RKO (cell line): ENCODE measurements at places on chromosomes 3 and 15.

GRCh38 chr3:137205394-137206045 lies 247.7 kb downstream of the IL20RB start:
- no peak for DNase-seq

- DNase-seq, result no peak
These were observed 51.7 kb downstream of the EIF4E3 start for GRCh38 chr3:71673486-71673885.

GRCh38 chr3:65028024-65028423 lies 340.2 kb upstream of the ADAMTS9 start:
- no peak for DNase-seq

DNA sequence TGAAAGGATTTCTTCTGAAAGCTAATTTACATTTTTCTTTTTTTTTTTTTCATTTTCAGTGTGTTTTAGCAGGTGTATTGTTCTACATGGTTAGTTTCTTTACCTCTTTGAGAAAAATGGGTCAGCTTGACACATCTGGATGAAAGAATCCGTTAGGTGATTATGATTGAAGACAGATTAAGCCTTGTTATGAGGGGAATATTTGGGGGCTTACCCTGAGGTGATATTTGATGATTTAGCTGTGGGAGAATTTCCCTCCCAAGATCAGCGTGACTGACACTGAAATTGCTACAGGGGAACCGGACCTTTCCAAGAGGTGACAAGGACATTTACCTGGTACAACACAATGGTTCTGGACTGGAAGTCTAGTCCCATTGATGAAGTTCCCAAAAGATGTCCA lies 147.5 kb downstream of the NFKBIZ start:
- no peak for DNase-seq

DNA sequence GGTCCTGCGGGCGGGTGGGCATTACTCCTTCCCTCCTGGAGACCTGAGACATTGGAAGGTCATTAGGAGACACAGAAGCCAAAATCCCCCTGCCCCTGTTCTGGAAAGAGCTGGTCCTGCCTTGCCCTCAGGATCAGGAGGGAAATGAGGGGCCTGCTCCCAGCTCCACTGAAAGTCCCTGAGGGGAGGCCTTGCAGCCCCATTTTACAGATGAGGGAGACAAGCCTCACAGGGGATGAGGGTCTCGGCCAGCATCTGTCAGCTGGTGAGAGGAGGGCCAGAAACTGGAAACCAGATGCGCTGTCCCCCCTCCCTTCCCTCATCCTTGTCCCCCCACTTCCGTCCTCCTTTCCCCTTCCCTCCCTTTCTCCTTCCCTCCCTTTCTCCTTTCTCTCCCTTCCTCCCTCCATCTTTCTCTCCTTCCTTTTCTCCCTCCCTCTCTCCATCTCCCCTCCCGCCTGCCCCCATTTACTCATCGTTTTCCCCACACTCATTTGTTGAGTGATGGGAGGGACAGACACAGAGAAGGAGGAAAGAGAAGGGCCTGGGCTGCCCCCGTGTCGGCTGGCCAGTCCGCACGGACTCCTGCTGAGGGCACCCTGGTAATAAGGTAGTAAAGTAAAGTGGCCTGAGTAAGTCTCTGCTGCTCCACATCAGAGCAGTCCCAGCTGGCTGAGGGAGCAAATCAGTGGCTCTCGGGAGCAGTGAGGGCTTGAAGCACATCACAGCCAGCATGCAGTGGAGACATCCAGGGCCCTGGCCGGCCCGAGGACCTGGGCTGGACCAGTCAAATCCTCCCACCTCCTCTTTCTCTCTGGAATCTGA lies 112.4 kb upstream of the ALDH1A3 start:
- DNase-seq, result no peak

DNA sequence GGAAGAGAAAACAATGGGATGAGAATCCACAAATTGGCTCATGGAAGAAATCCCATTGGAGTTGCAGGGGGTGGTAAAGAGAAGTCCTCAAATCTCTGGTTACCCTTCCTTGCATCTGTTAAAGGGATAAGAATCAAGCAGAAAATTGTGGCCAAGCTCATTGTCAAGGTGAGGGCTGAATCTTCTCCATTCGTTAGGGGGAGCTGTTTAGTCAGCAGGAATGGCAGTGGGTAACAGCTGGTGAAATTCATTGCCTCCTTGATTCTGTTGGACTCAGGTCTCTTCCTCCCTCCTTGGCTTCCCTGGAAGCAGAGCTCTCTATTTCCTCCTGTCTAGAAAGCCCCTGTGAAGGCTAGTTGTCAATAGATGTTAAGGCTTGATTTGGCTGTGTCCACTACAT lies 343.1 kb upstream of the SEMA6D start:
- DNase-seq, result no peak

DNA sequence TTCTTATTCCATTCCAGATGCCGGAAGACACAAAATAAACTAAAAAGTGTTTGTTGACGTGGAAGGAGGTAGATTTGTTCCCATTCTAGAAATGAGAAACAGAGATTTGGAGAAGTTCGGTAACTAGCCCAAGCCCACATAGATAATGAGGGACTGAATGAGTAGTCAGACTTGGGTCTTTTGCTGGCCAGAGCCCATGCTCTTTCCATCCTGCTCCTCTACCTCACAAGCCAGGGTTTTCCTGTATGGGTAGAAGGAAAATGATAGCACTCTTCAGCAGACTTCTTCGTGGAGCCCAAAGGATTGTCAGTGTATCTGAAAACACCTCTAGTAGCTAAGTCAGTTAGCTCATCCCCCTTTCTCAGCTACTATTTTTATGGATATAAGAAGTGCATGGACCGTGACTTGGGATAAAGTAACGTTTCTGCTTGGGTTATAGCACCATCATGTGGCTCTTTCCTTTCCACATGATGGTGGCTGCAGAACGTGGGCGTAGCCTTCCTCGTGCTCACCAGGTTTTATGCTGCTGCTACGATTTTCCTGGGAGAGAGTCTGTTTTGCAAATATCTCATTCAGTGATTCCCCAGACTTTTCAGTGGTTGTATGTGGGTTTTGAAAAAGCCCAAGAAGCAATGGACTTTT lies 84.6 kb downstream of the DGKG start:
- peak; percentile 37 for DNase-seq

GRCh38 chr3:131794766-131795388 lies 239.9 kb downstream of the CPNE4 start:
- peak; percentile 65 for DNase-seq

DNA sequence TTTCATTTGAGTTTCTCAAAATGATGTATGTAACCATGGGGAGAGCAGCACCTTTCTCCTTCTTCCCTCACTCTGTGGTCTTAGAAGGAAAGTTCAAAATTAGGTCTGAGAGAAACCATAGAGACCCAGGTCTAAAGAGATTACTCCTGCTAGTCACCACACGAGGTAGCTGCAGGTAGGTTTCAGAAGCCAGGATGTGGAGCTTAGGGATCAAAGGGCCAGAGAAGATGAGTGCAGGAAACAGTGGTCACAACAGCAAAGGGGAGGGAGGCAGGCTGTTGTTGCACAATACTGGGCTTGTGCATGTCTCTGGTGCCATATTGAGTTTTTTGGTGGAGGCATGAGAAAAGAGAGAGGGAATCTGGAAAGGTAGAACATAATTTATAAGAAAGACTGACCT lies 583.6 kb downstream of the AGBL1 start:
- no peak for DNase-seq

DNA sequence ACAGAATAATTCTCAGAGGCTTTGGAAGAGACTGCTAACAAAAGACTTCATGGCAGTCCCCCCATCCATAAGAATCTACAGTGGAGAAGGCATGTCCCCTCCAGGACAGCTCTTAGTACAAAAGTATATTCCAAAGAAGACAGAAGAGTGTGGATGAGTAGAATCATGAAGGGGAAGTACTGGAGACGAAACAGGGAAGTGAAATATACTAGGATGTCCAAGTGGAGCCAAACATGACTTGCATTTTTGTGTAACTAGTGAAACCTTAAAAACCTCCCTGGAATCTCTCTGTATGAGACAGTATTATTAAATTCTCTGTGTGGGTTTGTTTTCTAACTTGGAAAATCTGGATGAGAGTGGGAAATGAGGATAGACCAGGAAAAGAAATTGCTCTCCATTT lies 312.4 kb downstream of the RSL24D1 start:
- DNase-seq, result no peak

DNA sequence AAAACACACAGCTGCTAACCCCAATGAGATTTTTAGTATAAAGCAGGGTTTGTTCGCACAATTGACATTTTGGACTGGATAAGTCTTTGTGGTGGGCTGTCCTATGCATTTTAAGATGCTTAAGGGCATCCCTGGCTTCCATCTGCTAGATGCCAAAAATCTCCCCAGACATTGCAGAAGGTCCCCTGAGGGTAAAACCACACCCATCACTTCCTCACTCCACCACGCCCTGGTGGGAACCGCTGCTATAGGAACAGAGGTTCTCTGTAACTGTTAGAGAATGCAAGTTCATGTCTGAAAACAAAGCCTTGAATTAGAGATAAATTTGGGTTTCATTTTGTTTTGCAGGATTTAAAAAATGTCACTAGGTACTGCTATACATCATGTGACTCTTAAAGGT lies 67.7 kb downstream of the ARHGEF26 start:
- DNase-seq, result no peak

GRCh38 chr3:109831403-109831802 lies 494.1 kb upstream of the DPPA4 start:
- no peak for DNase-seq

- no peak for DNase-seq
These were observed 57.2 kb downstream of the USP13 start for GRCh38 chr3:179710079-179710478.
